ENCODE measurements at places on chromosomes 6 and 20.

DNA sequence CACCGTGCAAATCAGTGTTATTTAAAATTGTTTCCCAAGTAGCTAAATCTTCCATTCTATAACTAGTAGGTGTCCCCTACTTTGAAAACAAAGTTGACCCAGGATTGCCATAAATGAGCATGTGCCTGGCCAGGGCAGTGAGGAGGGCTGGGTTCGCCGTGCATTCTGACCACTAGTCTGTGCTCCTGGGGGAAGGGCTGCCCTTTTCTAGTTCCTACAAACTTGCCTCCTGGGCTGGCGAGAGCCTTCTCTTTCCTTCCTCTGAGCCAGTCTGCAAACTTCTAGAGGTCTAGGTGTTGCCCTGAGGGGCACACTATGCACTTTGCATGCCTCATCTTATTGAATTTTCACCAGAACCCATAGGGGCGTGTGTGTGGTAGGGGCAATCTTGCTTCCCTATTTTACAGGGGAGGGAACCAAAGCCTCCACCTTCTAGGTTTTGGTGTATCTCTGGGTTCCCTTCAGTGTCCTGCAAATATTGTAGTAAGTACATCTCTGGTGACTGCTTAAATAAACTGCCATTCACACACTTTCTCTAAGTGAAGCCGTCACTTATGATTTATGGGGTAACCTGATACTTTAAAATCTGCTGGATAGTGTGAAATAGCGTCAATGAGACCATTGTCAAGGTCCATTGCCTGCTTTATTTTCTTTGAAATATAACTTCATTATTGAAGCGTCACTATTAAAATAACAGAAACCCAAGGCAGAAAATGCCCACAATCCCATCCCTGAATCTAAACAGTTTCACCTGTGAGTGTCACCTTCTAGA is 42.2 kb downstream of the CDH26 start:
- DNase-seq, result no peak

DNA sequence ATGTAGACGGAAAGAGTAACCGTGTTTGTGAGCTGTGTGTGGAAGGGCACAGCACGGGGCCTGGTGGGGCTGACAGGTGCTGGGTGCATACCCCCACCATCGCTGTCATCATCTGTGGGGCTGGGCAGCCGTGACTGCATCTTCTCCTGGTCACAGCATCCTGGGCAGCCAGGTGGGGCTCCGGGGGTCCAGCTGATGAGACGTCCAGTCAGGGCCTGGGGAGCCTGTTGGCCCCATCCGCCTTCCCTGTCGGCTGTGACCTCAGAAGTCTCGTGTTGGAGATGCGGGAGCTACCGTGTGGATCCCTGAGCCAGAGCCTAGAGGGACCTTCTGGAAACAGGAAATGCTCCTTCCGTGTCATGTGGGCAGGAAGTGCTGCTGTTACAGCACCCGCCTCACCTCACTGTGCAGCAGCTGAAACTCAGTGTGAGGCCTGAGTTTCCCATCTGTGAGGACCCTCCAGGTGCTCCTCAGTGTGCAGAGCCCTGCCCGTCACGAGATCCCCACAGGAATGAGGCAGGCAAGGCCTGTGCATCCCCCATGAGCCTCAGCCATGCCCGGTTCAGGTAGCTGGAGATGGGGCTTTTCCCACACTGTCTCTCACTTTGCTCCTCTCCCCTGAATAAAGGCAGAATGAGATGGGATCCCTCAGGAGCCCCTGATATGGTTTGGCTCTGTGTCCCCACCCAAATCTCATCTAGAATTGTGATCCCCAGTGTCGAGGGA is 108.7 kb downstream of the ERMARD start:
- no peak for DNase-seq

GRCh38 chr6:150167479-150167873 is 24.6 kb downstream of the PPP1R14C start:
- no peak for DNase-seq

GRCh38 chr6:163871616-163872015 is 457.1 kb downstream of the QKI start:
- no peak for DNase-seq

- DNase-seq, result no peak
These were observed 64.3 kb downstream of the BMP5 start for GRCh38 chr6:55811074-55811473.

- DNase-seq, result no peak
These were observed 10.6 kb upstream of the DSN1 start for GRCh38 chr20:36784116-36784515.

DNA sequence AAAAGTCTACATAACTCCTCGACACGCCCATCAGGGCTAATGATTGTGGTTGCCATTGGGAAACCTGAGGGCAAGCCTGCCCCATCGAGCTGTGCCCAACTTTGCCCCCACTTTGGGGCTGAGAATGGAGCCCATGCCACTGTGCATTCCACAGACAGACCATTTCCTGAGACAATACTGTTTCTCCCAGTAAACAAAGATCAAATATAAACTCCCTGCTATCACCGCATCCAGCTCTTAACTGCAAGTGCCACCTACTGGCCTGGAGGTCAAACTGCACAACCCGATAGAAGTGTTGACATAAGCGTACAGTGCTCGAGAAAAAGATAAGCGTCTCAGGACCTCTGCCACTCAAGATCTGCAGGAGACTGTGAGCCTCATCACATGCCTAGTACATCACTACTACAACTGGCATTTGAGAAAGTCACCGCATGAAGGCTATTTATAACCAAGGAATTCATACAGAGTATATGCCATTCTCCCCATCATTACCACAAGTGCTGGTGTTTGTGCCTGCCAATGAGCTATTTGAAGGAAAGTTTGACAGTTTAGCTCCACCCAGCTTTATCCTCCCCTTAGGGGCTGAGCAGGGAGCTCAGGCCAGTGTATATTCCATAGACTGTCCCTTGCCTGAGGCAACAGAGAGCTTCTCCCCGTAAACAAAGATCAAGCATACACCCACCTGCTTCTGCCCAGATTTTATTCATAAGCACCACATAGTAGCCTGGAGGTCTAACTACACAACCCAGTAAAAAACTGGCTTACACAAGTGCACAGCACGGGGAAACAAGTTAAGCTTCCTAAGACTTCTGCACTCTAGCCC is 4.5 kb upstream of the DEFB126 start:
- DNase-seq, result no peak

DNA sequence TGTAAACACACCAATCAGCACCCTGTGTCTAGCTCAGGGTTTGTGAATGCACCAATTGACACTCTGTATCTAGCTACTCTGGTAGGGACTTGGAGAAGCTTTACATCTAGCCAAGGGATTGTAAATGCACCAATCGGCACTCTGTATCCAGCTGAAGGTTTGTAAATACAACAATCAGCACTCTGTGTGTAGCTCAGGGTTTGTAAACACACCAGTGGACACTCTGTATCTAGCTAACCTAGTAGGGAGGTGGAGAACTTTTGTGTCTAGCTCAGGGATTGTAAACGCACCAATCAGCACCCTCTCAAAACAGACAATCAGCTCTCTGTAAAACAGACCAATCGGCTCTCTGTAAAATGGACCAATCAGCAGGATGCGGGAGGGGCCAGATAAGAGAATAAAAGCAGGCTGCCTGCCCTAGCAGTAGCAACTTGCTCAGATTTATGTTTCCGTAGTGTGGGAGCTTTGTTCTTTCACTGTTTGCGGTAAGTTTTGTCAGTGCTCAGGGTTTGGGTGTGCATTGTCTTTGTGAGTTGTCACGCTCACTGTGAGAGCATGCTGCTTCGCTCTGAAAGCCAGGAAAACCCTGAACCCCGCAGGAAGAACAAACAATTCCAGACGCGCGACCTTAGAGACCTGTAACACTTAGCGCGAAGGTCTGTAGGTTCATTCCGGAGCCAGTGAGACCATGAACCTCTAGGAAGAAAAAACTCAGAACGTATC is 37.0 kb downstream of the RIOK1 start:
- DNase-seq, result no peak

- no peak for DNase-seq
These were observed 20.4 kb downstream of the ZNF184 start for GRCh38 chr6:27452496-27452897.

DNA sequence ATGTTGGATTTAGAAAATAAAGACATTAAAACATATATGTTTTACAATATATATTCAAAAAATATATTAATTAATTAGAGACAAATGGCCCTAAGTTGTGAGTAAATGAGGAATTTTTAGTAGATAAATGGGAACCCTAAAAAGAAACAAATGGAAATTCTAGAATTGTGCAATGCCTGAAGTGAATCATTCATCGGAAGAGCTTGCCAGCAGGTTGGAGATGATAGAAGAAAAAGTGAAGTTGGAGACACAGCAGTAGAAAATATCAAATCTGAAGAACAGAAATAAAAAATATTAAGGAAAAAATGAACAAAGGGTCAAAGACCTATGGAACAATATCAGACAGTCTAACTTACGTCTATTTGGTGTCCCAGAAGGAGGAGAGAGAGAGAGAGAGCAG is 109.4 kb upstream of the NEDD9 start:
- no peak for DNase-seq

DNA sequence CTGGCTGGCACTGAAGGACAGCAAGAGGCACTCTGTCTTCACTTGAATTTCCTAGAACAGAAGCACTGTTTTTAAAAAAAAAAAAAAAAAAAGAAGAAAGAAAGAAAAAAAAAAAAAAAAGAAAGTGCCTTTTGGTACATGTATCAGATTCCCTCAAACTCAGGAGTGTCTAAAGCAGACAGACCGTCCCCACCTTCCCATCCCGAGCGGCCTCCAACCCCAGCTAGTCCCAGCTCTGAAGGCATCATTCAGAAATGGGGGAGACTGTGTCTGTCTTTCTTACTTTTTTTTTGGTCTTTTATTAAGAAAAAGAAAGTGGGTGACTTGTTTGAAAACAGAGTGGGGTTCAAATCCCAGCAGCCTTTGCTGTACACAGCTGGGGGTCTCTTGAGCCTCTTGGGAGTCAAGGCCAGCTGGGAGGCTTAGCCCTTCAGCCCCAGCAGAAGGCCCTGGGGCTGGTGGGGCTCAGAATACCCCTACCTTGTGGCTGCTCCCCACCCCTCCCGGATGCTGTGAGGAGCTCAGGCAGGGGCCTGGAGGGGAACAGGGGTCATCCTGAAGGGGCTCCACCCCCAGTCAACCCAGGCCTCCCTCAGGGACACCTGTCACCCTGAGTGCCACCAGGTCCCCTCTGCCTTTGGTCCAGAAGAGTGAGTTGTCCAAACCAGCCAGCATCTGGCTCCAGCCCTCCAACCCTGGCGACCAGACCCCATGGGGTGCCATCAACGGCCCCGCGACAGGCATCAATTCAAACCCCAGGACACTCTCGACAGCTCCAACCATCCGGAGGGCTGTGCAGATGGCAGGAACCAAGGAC is 128.3 kb downstream of the TAF4 start:
- DNase-seq, result no peak

GRCh38 chr6:138293428-138294395 is 75.4 kb upstream of the PBOV1 start:
- no peak for DNase-seq

DNA sequence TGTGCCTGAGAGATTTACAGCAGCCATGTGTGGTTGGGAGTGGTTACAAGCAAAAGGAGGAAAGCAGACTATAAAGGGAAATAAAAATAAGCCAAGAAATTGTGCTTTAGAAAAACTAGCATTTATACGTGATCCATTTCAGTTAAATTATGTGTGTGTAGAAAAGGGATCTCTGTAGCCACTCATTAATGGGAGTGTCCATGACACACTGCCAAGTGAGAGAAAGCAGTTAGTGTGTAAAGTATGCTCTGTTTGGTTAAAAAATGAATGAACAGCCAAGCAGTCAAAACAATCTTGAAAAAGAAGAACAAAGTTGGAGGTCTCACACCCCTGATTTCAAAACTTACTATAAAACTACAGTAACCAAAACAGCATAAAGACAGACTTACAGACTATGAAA is 67.9 kb upstream of the GGTLC1 start:
- no peak for DNase-seq

DNA sequence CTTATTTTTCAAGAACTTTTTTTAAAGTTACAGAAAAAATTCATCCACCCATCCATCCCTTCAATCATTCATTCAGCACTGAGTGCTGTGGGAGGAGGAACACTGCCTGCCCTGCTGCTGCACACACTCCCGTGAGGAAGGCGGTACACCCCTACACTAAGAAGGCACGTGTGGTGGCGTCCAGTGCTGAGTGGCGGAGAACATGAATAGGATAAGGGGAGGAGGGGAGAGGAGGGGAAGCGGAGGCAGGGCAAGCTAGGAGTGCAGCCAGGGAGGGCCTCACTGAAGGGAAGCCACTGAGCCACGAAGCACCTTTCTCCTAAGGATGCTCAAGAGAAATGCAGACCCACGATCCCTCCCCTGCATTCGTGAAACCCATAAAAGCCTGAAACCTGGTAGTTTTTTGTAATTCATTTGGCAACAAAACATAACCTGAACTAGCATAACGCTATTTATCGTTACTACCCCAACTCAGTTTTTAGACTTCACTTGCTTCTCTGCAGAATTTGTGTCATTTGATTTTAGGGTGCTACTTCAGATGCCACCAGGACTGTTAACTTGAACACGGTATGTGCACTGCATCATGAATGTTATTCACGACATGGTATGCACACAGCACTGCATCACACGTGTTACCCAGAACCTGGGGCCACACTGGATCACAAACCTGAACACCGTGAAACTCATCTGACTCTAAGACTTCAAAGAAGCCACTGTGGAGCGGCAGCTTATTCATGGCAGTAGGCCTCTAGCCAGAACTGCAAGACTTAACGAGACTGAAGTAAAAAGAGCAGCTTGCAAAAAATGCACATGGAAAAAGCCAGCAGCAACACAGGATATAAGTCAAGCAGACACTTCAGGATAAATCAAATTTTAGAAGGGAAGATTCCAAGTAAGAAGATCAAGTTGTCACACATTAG is 3.5 kb downstream of the RNASET2 start:
- no peak for DNase-seq

- no peak for DNase-seq
These were observed 35.7 kb upstream of the CDH22 start for GRCh38 chr20:46343975-46344357.

DNA sequence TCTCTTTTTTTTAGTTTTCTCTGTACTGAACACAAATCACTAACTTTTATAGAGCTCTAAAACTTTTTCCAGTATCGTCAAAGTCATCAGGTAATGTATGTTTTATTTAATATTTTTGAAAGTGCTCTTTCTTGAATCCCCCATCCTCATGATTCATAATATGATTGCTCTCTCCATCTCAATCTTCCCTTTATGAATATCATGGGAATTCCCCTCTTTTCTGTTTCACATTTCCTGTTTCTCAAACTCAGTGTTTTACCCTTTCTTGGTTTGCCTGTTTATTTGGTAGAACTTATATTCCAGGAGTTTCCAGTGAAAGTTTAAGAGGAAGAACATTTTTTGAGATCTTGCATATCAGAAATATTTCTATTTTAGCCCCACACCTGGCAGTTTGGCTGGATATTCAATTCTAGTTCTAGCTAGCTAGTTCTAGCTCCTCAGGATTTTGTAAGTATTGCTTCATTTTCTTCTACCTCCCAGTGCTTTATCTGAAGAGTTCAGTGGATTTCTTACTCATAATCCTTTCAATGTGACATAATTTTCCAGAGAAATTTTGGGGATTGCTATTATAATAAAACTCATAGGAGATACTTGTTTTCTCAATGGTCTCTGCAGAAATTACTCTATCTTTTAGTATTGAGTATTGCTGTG is 6.1 kb upstream of the C6orf58 start:
- no peak for DNase-seq
